ENCODE measurements at places on chromosomes 11 and 22.
A peak's percentile ranks its signal among the peaks of the same experiment; 100 is the strongest.

GRCh38 chr22:44586999-44587736 is 89.1 kb upstream of the RTL6 start:
- H3K27me3 ChIP-seq = peaks cover 18% of the 10 kb centered on the region
- no peaks in the 10 kb centered on the region for H3K4me1 ChIP-seq
- no peak for DNase-seq
- H3K27ac ChIP-seq = no peak overlapping the region
- H3K36me3 ChIP-seq = no peaks in the 10 kb centered on the region
- H3K4me3 ChIP-seq = no peak overlapping the region

DNA sequence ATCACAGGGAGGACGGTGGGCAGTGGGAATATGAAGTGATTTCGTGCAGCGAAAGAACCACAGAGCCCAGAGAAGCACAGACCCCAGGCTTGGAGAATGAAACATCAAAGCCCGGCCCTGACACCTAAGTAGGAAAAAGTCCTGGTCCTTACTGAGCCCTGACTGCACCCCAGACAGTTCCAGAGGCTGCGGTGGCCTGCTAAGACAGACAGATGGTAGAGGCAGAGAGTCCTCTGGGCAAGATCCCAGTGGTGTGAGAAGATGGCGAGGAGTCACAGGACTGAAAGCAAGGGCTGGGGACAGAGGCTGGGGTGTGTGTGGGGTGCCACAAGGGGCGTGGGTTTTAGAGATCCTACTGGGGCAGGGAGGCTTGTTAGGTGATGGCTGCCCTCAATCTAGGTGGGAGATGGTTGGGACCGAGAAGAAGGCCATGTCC is 3.7 kb downstream of the CBX6 start:
- H3K27me3 ChIP-seq = peaks cover under 1% of the 10 kb centered on the region
- DNase-seq = no peak
- H3K4me1 ChIP-seq = peaks cover 23% of the 10 kb centered on the region

DNA sequence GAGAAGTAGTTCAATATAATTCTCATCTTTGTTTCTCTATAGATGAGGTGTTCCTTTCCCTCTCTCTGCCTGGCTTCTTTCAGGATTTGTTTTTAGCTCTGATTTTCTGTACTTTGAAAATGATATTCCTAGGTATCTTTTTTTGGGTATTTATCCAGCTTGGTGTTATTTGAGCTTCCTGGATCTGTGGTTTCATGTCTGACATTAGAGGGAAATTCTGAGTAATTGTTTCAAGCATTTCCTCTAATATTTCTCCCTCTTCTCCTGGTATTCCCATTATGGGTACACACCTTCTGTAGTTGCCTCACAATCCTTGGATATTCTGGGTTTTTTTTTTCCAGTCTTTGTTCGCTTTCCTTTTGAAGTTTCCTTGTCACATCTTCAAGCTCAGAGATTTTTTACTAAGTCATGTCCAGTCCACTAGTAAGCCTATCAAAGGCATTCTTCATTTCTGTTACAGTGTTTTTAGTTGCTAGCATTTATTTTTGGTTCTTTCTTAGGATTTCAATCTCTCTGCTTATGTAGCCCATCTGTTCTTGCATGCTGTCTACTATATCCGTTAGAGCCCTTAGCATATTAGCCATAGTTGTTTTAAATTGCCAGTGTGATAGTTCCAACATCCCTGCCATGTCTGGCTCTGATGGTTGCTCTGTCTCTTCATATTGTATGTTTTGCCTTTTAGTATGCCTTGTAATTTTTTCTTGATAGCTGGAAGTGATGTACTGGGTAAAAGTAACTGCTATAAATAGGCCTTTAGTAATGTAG is 5.8 kb downstream of the CCDC81 start:
- peaks cover 7% of the 10 kb centered on the region for H3K4me1 ChIP-seq
- no peak overlapping the region for H3K27ac ChIP-seq
- DNase-seq = no peak
- H3K4me3 ChIP-seq = no peak overlapping the region
- no peaks in the 10 kb centered on the region for H3K27me3 ChIP-seq
- peaks cover 4% of the 10 kb centered on the region for H3K36me3 ChIP-seq

GRCh38 chr11:57255618-57256017 is 18.6 kb upstream of the APLNR start:
- H3K27ac ChIP-seq = peak overlapping the region; percentile 20
- H3K36me3 ChIP-seq = no peaks in the 10 kb centered on the region
- DNase-seq = no peak
- H3K4me1 ChIP-seq = peaks cover 19% of the 10 kb centered on the region

GRCh38 chr11:23359297-23359696 is 499.0 kb upstream of the CCDC179 start:
- no peaks in the 10 kb centered on the region for H3K36me3 ChIP-seq
- H3K4me1 ChIP-seq = peaks cover 16% of the 10 kb centered on the region
- no peak overlapping the region for H3K4me3 ChIP-seq
- no peak for DNase-seq
- no peaks in the 10 kb centered on the region for H3K27me3 ChIP-seq

DNA sequence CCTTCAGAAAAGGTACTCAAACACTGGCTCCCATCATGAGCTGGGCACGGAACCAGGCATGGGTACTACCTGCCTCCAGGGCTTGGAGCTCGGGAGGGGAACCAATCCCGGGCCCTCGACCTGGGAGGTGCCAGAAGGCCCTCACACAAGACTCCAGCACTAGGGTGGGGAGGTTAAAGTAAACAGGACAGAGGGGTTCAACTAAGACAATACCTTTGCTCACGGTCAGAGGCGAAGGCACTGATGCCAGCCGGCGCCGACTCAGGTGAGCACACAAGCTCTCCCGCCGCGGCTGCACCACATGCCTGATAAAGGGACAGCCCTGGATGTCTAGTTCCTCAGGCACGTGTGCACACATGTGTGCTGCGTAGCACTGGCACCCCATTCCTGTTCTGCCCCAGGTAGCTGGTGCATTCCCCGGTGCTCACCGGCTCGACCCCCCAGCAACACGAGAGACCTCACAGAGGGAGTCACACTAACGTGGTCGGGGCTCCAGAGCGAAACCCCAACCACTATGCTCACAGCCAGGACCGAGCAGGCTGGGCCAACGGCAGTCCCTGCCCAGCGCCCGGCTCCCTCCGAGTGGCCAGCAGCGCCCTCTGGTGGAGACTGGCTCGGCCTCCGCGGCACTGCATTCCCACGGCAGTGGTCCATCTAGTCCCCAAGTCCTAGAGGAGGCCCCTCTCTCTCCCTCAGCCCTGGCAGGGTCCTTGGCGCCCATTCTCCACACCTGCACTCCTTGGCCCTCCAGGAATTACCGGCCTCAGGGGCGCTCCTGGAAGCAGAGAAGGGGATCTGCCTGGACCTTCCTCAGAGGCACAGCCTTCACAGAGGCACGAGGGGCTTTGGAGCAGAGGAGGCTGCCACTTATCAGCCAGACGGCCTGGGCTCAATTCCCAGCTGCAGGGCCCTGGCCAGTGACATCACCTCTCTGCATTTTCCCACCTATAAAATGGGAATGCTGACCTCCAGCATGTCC is 28.8 kb upstream of the MOB2 start:
- H3K27ac ChIP-seq = no peak overlapping the region
- DNase-seq = peak; percentile 95
- H3K27me3 ChIP-seq = no peaks in the 10 kb centered on the region
- peaks cover 30% of the 10 kb centered on the region for H3K4me1 ChIP-seq

GRCh38 chr22:19321757-19322156 is 30.2 kb upstream of the CLTCL1 start:
- no peaks in the 10 kb centered on the region for H3K27me3 ChIP-seq
- DNase-seq = no peak
- peaks cover 10% of the 10 kb centered on the region for H3K36me3 ChIP-seq
- no peaks in the 10 kb centered on the region for H3K4me1 ChIP-seq

GRCh38 chr11:128213461-128213860 is 373.9 kb downstream of the ETS1 start:
- DNase-seq = no peak
- no peaks in the 10 kb centered on the region for H3K36me3 ChIP-seq
- no peak overlapping the region for H3K4me3 ChIP-seq
- H3K27me3 ChIP-seq = no peaks in the 10 kb centered on the region
- H3K4me1 ChIP-seq = peaks cover 39% of the 10 kb centered on the region

- H3K27ac ChIP-seq = peak within 1 kb of the TSS; percentile 78
- H3K27me3 ChIP-seq = peaks cover 7% of the 10 kb centered on the region
- no peak for DNase-seq
Observed at GRCh38 chr22:31292236-31292989, at the start of gene PIK3IP1. Gene PIK3IP1 (minus strand): TSS chr22:31292488. CDS start chr22:31292344, 144 bp downstream.

- no peak overlapping the region for H3K27ac ChIP-seq
- H3K27me3 ChIP-seq = no peaks in the 10 kb centered on the region
- DNase-seq = no peak
- H3K4me3 ChIP-seq = no peak overlapping the region
Observed at GRCh38 chr11:70504246-70505020, 106.1 kb downstream of the CTTN start.

GRCh38 chr11:119531056-119531455 is 108.1 kb upstream of the THY1 start:
- no peaks in the 10 kb centered on the region for H3K4me1 ChIP-seq
- H3K27ac ChIP-seq = no peak overlapping the region
- H3K4me3 ChIP-seq = no peak overlapping the region
- H3K36me3 ChIP-seq = no peaks in the 10 kb centered on the region
- peaks cover 69% of the 10 kb centered on the region for H3K27me3 ChIP-seq

- H3K36me3 ChIP-seq = no peaks in the 10 kb centered on the region
- H3K27ac ChIP-seq = no peak overlapping the region
- H3K4me1 ChIP-seq = no peaks in the 10 kb centered on the region
- no peaks in the 10 kb centered on the region for H3K27me3 ChIP-seq
- no peak for DNase-seq
Observed at GRCh38 chr11:104198576-104198975, 34.6 kb upstream of the PDGFD start.

GRCh38 chr11:26297189-26297975 is 34.5 kb upstream of the ANO3 start:
- no peak overlapping the region for H3K4me3 ChIP-seq
- no peaks in the 10 kb centered on the region for H3K4me1 ChIP-seq
- no peaks in the 10 kb centered on the region for H3K36me3 ChIP-seq
- H3K27ac ChIP-seq = no peak overlapping the region

DNA sequence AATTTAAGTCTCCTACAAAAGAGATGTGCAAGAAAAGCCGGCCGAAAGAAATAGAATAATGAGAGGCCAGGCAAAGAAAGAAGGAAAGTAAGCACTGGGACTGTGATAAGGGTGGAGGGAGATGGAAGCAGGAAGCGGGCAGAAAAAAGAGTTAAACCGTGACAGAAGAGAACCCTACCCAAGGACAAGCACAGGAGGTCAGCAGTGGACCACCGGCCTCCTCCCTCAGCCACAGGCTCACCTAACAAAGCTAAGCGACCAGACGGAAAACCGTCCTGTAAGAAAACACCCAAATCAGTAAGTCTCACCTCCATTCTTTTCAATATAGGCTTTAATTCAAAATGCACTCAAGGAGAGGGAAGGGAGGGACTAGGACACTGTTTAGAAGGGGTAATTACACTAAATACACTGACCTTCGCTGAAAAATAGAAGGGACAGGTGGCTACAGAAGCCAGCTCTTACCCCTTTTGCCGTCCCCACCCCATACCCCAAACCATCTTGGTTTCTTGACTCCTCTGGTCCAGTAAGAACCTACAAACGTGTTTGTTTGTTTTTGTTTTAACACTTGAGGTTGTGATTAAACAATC is 1.9 kb downstream of the FAM181B start:
- H3K27ac ChIP-seq = no peak overlapping the region
- H3K27me3 ChIP-seq = peaks cover 56% of the 10 kb centered on the region
- H3K36me3 ChIP-seq = no peaks in the 10 kb centered on the region

DNA sequence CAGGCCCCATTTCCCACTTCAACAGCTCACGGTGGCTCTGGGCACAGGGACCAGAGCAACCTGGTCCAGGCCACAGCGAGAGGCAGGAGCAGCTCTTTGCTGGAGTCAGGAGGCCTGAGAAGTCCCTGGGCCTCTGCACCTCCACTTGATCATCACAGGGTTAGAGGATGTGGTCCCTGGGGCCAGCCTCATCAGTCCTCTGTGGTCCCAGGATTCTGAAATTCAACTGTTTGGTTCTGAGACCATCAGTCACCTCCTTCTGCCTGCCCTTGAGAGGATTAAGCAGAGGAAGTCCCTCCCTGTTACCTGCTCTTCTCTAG is 24.9 kb upstream of the CBX7 start:
- no peaks in the 10 kb centered on the region for H3K27me3 ChIP-seq
- H3K36me3 ChIP-seq = no peaks in the 10 kb centered on the region
- H3K4me3 ChIP-seq = no peak overlapping the region

- H3K36me3 ChIP-seq = no peaks in the 10 kb centered on the region
- peaks cover 43% of the 10 kb centered on the region for H3K4me1 ChIP-seq
- H3K27ac ChIP-seq = no peak overlapping the region
- DNase-seq = no peak
Observed at GRCh38 chr11:69440876-69441275, 40.6 kb upstream of the LINC01488 start.

GRCh38 chr22:50243685-50244419 is 971 bp downstream of the TUBGCP6 start:
- peak overlapping the region; percentile 100 for H3K4me3 ChIP-seq
- DNase-seq = no peak
- peak overlapping the region; percentile 100 for H3K27ac ChIP-seq
- peaks cover 34% of the 10 kb centered on the region for H3K4me1 ChIP-seq

- no peak overlapping the region for H3K4me3 ChIP-seq
- no peaks in the 10 kb centered on the region for H3K27me3 ChIP-seq
- H3K4me1 ChIP-seq = peaks cover 41% of the 10 kb centered on the region
- DNase-seq = no peak
- H3K27ac ChIP-seq = no peak overlapping the region
Observed at GRCh38 chr11:92329137-92329536, 104.5 kb downstream of the FAT3 start.

DNA sequence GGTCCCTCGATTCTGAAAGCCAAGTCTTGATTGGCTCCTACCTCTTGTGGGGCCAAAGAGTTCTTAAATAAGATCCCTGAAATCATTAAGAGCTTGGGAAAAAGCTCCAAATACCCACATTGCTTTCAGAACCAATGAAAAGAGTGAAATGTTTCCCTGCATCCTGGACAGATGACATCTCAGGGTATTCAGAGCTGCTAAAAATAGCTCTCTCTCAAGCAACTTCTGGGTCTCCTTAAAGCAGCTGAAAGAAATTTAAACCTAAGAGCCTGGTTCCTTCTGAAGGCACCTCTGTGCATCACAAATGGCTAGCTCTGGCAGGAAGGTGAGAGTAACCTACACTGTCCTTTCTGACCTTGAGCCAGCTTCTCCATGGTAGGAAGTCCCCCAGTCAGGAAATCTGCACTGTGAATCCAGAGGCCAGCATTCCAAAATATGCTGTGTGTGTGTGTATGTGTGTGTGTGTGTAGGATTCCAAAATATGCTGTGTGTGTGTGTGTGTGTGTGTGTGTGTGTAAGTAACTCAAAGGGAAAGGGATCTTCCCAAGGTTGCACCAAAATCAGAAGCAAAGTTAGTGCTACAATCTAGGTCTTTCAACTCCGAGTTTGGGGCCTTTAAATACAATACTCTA is 50.1 kb downstream of the RELT start:
- no peak overlapping the region for H3K27ac ChIP-seq
- DNase-seq = no peak
- H3K27me3 ChIP-seq = no peaks in the 10 kb centered on the region
- no peaks in the 10 kb centered on the region for H3K36me3 ChIP-seq

- H3K4me1 ChIP-seq = peaks cover 37% of the 10 kb centered on the region
- H3K4me3 ChIP-seq = no peak overlapping the region
- no peaks in the 10 kb centered on the region for H3K36me3 ChIP-seq
- peak overlapping the region; percentile 56 for H3K27ac ChIP-seq
- H3K27me3 ChIP-seq = no peaks in the 10 kb centered on the region
Observed at GRCh38 chr22:19998232-19998951, 18.2 kb downstream of the ARVCF start.

GRCh38 chr22:47160781-47161520 is 398.5 kb downstream of the TBC1D22A start:
- H3K27ac ChIP-seq = no peak overlapping the region
- peaks cover under 1% of the 10 kb centered on the region for H3K4me1 ChIP-seq
- peaks cover 2% of the 10 kb centered on the region for H3K36me3 ChIP-seq
- no peak for DNase-seq
